ENCODE measurements at places on chromosomes 6 and 20.

GRCh38 chr20:50534567-50534966 is 24.4 kb downstream of the PTPN1 start:
- no peak for DNase-seq

GRCh38 chr20:23114018-23114417 is 27.9 kb upstream of the CD93 start:
- no peak for DNase-seq

GRCh38 chr6:35491558-35492257 is 5.2 kb downstream of the TEAD3 start:
- no peak for DNase-seq

GRCh38 chr6:79868098-79868722 is 79.1 kb downstream of the ELOVL4 start:
- no peak for DNase-seq

GRCh38 chr6:108699290-108700041 is 138.7 kb downstream of the FOXO3 start:
- no peak for DNase-seq

- DNase-seq, result no peak
Measured at GRCh38 chr20:50663095-50663821, 28.1 kb downstream of the RIPOR3 start.

- no peak for DNase-seq
Measured at GRCh38 chr6:2959909-2960719, 11.3 kb downstream of the SERPINB6 start.

GRCh38 chr6:141884850-141885249 is 247.9 kb upstream of the GJE1 start:
- DNase-seq, result no peak

DNA sequence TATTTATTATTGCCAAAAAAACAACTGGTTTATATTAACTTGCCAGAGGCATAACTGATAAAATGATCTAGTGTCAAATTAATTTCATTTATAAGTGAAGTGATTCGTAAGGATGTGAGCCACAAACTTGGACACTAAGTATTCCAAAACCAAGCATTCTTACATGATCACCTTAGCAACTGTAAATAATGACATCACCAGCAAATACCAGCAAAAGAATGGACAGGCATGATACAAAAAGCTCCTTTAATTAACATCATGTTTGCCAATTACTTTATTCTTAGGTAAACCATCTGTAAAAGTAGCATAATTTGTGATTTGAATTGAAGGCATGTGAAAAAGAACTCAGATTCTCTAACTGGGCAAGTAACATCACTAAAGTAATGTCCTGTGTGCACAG is 17.2 kb upstream of the FNDC1 start:
- no peak for DNase-seq

DNA sequence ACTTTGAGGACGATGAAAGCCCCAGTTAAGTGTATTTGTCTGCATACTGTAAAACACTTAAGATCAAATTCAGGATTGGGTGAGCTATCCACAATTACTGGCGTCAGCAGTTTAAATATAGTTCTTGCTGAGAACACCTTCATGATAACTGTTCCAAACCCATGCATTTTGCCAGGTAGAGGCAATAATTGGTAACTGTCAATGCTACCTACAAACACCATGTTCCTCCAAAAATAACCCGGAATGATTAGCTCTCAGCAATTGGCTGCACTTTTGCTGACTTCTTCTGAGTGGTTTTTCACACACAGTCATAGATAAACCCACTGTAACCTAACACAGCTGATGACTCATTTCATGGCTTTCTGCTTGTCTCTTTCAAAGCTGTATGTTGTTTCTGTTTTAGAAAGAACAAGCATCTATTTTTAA is 1358.6 kb upstream of the GJE1 start:
- no peak for DNase-seq

DNA sequence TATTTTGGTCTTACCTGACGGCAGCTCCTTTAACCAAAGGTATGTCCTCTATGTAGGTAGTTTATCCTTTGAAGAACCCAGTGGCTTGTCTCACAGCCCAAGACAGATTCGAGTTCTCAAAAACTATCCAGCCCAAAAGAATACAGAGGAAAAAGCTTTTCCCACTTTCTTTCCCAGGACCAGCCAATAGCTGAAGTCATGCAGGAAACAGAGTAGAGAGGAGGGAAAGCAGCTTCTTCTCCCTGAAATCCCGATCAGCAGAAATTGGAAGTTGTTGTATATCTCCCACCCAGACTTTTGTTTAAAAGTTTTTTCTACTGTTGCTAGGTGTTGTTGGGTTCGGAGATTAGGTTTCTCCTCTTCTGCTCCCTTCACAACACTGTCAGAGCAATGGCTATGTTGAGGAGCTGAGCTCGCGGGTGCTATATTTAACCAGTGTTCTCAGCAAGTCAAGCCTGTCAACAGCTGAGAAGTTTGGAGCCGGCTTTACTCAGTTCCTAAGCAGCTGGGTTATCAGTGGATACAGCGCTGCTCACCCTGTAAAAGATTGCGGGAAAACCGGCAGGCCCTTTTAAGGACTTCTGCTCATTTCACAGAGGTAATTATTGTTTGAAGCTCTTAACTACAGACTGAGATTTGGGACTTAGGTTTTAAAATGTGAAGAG is at the start of gene FILIP1:
Gene FILIP1 (minus strand): TSS at position 401 of the 665 bp plus-strand sequence. CDS start 78,828 bp downstream, outside the sequence.
- DNase-seq, result peak; percentile 61

GRCh38 chr6:131208787-131209186 is 73.5 kb downstream of the AKAP7 start:
- no peak for DNase-seq

DNA sequence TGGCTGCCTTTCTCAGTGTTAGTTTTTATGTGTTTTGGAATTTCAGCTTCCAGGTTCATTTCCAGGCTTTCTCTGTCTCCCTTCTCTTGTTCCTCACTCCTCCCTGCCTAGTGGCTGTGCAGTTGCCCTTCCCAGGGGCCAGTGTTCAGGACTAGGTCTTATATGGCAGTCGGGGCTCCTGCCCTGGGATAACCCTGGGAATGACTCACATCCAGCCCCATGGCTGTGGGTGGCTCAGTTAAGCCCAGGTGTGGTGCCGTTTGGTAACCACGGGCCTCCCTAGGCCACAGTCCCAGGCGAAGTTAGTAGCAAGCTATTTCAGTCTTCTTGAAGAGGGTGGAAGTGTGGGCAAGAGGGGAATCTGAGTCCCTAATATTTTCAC is 57.4 kb upstream of the DDR1 start:
- DNase-seq, result no peak

DNA sequence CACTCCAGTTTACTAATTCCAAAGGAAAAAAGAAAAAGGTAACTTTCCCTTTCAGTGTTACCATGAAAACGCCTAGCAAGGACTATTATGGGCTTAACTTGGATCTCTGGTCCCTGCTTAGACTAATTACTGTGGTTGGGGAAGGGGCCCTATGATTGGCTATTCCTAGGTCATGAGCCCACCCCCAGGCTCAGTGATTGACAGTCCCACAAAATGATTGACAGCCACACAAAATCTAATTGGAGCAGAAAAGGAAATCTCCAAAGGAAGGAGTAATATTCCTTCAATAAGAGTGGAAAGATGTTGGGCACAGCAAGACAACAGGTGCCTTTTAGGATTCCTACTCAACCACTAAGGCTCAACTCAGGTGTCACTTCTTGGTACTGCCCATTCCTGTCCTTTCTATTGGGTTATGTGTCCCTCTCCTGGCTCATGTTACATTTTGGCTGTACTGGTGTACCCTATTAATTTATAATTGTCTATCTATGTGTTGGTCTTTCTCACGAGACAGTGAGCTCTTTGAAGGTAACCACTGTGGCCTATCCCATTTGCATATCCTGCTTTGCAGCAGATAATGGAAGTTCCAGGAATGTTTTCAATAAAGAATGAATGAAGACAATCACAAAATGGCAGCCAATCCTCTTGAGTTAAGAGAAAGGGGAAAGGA is 5.5 kb upstream of the UTRN start:
- no peak for DNase-seq

DNA sequence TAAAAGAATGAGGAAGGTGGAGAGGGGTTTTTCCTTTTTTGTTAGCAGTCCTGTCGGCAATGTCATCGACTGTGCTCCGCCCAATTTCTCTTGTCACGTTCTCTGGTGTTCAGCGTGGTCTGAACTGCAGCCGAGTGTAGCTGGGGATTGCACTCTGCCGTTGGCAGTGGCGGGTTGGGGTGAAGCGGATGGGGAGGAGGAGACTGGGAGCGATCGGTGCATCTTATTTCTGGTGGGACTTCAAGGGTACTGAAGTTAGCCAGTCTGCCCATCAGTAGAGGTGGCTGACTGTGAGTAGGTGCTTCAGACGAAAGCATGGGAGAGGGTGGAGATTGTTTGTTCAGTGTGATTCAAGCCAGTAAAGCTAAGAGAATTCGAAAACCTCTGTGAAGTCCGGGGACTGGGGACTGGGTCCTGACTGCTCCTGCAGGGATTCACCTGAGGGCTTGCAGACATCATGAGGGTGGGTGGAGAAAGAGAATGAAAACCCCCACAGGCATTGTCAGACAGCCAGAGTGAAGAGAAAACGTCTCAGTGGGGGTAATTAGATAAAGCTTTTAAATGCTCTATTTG is 5.1 kb downstream of the RREB1 start:
- DNase-seq, result no peak

GRCh38 chr20:49681850-49682216 is 31.8 kb downstream of the B4GALT5 start:
- DNase-seq, result no peak

DNA sequence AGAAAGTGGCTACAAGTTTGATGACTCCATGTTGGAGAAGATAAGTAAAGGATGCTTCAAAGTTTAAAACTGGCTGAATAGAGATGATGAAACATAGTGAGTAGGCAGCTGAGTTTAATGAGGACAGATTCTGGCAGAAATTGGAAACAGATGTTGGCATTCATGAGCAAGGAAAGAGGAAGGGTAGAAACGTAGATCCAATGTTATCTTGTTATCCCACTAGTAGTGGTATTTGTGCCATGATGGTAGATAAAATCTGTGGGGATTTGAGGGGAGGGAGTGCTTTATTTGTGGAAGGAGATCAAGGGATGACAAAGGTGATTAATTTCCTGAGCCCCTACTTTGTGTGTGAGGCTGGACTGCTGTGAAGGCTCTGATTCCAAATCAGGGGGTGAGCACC is 69.5 kb downstream of the MRAP2 start:
- no peak for DNase-seq

DNA sequence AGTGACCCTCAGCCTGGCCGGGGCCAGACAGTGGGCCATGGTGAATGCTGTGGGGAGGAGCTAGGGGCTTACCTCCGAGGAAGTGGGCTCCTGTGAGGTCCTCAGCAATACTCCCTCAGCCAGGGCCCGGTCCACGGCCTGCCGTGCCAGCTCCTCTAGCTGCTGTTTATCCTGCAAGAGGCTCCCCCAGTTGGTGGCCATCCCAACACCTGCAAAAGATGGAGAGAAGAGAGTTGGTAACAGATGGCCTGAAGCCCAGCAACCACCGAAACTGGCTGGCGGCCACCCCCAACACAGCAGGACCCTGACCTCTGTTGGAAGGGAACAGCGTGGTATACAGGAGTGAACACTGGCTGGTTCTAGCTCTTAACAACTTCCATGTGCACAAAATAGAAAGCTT is 4.0 kb downstream of the GSS start:
- DNase-seq, result no peak

GRCh38 chr6:36818756-36819155 is 20.5 kb downstream of the CPNE5 start:
- no peak for DNase-seq

All from posterior cingulate gyrus (tissue), 11 donors.